CD4-positive, alpha-beta T cell (primary cell): ENCODE measurements at places on chromosomes 1 and 21.

DNA sequence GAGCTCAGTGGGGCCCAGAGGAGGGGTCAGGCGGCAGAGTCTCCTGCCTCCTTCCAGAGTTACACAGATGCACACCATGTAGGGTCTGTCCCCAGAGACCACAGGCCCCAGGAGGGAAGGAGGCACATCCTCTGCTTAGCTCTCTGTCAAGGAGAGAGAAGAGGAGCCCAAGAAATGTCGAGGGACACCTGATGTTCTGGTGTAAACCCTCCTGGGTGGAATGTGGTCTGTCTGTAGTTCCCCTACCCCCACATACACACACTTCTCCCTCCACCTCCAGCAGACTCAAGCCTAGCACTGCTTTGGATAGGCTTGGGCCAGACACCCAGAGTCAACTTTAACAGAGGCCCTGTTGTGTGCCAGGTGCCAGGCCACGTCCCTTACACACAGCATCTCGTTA, 34.2 kb downstream of the KIF21B start:
- H3K4me1 ChIP-seq: no peaks in the 10 kb centered on the region
- peaks cover 94% of the 10 kb centered on the region for H3K36me3 ChIP-seq
- H3K27ac ChIP-seq: no peak overlapping the region

- no peaks in the 10 kb centered on the region for H3K27me3 ChIP-seq
- peaks cover 10% of the 10 kb centered on the region for H3K36me3 ChIP-seq
- no peak overlapping the region for H3K4me3 ChIP-seq
- no peaks in the 10 kb centered on the region for H3K4me1 ChIP-seq
- DNase-seq: no peak
- H3K27ac ChIP-seq: no peak overlapping the region
Observed at GRCh38 chr1:50538476-50538875, 115.2 kb upstream of the DMRTA2 start.

GRCh38 chr1:28985427-28985826, 71.1 kb downstream of the EPB41 start:
- H3K27ac ChIP-seq: no peak overlapping the region
- H3K36me3 ChIP-seq: peaks cover 27% of the 10 kb centered on the region
- no peak for DNase-seq
- H3K4me1 ChIP-seq: peaks cover 28% of the 10 kb centered on the region

DNA sequence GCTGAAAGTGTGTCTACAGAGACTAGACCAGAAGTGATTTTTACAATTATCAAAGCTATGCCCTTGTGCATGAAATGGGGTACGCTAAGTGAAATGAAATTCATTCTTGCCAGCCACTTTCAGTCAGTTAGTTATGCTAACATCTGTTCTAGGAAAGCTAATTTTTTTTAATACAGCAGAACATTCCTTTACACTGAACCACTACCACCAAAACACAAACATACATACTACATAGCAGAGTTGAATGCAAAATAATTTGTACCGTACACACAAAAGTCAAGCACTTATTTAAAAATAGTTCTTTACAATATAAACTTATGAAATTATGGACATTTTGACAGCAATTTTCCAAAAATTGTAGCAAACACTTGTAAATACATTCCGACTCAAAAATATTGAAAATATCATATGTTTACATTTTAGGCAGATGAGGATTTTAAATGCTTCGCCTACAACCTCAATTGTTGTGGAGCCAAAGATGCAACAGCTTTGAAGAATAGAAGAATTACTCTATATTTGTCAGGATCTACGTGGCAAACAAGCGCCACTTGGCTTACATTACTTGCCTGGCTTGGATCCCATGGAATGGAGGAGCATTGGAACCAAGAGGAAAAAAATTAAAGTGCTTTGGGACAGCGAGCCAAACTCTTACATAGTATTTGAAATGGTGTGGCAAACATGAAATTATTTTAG, 30.6 kb downstream of the WLS start:
- no peaks in the 10 kb centered on the region for H3K27me3 ChIP-seq
- no peak for DNase-seq
- H3K4me3 ChIP-seq: no peak overlapping the region
- H3K4me1 ChIP-seq: no peaks in the 10 kb centered on the region
- H3K36me3 ChIP-seq: no peaks in the 10 kb centered on the region
- no peak overlapping the region for H3K27ac ChIP-seq

GRCh38 chr1:99525331-99525730, 120.6 kb upstream of the PALMD start:
- DNase-seq: no peak
- H3K27ac ChIP-seq: no peak overlapping the region
- no peak overlapping the region for H3K4me3 ChIP-seq
- H3K36me3 ChIP-seq: no peaks in the 10 kb centered on the region
- no peaks in the 10 kb centered on the region for H3K4me1 ChIP-seq
